ENCODE measurements at places on chromosomes 5 and 9.

DNA sequence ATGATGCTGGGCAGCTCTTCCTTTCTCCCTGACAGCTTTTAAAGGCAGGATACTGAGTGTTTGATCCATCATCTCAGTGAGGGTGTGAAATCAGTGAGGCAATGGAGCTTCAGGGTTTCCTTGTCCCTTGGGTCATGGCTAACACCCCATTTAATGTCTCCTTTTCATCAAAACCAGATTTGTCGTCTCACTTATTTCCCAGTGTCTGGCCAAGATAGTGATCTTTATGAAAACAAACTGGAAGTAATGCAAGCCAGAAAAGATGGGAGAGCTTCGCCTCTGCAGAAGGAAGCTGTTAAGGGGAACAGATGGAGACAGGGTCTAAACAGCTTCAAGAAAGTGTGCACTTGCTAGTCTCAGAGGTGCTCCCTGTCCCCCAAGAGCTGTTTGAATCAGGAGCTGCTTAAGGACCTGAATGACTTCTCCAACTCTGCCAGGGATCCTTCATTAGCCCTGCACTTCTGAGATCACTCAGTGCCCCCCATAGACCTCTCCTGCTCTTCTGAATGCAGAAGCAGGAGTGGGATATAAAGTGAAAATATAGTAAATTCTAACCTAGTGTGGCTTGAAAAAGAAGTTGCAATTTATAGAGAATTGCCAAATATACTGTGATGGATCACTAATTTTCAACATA lies 96.1 kb downstream of the F2RL2 start:
- DNase-seq, result no peak

DNA sequence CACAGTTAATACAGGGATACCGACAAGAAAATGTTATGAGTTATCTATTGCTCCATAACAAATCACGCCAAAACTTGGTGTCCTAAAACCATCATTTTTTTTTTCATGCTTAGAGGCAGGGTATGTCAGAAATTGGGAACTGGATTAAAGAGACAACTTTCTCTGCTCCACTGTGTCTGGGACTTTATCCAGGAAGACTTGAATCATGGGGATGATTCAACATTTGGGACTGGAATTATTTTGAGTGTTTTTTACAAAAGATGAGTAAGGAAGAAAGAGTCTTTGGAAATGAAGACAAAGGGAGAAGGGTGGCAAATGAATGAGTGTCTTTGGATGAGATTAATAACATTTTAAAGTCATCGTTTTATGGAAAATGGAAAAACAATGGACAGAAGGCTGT lies 1883.7 kb upstream of the C9orf72 start:
- DNase-seq, result no peak

DNA sequence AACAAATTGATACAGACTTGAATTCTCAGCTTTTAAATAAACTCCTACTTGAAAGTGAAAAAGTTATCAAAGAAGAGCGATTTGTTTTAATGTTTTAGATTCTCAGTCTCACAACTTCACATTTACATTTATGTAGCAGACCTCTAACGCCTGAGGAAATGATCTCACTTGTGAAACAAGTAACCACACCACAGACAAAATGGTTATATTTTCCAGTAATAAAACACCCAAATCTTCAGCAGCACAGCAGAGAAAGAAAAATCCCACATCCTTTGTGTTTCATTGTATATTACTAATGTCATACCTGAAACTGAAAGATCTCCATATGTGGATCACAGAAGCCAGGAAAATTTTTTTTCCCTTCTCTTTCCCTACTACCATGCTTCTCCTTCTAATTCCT lies 29.8 kb upstream of the GZMA start:
- DNase-seq, result no peak

DNA sequence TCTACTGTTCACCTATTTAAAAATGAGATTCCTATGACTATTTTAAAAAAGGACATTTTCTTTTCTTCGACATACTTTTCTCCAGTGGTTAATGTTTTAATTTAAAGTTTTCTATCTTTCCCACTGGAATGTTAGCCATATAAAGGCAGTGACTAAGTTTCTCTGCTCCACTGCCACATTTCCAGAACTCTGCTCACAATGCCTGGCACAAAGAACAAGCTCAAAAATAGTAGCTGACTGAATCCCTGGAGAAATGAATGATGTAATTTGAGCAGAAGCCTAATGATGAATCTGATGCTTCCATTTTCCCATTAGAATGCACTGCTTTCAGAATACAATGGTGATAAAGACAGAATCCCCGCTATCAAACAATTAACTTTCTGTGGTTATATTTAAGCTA lies 817.8 kb downstream of the MTRR start:
- DNase-seq, result no peak

DNA sequence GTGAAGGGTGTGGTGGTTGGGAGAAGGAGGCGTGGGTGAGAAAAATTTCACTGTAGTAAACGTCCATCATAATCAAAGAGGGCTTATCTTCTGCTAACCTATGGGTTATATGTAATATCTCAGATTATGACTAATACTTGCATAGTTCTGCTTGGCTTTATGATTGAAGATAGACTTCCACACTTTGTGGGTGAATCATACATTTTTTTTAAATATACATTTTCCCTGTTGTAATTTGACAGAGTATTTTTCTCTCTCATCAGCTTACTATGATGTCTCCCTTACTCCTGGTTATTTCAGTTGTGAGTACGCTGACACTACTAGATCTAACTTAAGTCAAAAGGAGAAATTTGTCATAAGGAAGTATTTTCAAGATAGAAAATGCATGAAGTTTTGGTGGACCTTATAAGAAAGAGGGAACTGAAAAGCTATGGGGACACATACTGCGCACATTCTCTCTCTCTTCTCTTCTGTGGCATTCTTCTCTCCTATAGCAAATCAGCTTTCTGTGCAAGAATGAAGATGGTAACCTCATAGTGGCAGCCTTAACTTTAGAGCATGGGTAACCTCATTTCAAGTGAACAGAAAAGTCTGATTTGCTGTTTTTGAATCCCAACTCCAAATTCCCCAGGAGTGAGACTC lies 4.9 kb upstream of the JAK2 start:
- DNase-seq, result no peak

DNA sequence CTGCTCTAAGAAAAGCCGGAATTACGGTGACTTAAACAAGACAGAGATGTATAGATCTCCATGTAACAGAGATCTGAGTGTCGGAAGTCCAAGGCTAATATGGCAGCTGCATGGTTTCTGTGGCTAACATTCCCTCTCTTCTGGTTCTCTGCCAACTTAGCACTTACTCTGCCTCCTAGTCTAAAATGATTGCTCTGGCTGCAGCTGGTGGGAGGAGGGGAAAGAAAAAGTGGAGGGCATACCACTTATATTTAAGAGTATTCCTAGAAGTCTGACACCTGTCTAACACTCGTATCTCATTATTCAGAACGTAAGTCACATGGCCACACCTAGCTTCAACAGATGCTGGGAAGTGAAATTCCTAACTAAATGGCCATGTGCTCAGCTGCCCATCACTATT lies 551.5 kb upstream of the TLE4 start:
- DNase-seq, result no peak

All from right renal pelvis (tissue), 4 donors.